Left renal pelvis (tissue), 4 donors: ENCODE measurements at places on chromosomes 7 and 10. TPM values are rescaled to one million over a fixed set of nuclear protein-coding genes. Genes with fewer than 3 reads are reported as not detected.

- no peak for DNase-seq
Observed at GRCh38 chr7:4067874-4068273, 614.2 kb upstream of the FOXK1 start.

DNA sequence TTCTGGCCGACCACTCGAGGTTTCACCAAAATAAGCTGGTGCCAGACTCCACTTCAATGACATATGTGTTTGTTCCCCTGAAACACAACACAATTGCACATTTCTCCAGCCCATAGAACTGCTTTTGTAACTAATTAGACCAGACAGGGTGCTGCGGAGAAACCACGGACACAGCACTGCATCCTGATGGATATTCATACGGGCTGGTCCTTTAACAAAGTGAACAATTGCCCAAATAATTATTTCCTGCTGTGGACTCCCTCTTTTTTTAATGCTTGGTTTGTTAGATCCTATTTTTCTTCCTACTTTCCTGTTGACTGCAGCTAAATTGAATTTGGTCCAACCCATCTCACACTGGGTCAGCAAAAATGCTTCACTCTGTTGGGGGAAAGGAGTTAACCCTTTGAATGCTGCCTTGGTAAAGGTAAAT is 198.6 kb upstream of the BMPER start:
- DNase-seq, result no peak

DNA sequence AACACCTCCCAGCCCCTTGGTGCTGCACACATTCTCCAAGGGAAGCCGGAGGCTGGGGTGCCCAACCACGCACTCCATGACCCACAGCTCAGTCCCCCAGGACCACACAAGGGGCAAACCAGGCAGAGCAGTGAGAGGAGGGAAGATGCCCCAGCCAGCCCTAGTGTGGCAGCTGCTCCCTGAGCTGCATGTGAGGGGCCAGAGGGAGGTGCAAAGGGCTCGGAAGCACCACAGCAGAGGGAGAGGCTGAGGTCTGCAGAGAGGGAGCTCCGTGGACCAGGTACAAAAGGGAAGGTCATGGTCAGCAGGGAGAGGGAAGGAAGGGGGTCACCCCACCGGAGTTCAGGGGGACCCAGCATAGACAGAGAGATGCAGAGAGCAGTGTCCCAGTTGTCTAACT is 1.5 kb upstream of the CALML5 start:
- DNase-seq, result no peak

GRCh38 chr7:138982204-138982623 is 1.0 kb upstream of the KIAA1549 start:
- DNase-seq, result no peak

The UCN3 gene
- 2.2 TPM for polyA plus RNA-seq

- DNase-seq, result no peak
Observed at GRCh38 chr10:101906586-101907183, 63.1 kb upstream of the KCNIP2 start.
